ENCODE measurements at places on chromosomes 5 and 9.

DNA sequence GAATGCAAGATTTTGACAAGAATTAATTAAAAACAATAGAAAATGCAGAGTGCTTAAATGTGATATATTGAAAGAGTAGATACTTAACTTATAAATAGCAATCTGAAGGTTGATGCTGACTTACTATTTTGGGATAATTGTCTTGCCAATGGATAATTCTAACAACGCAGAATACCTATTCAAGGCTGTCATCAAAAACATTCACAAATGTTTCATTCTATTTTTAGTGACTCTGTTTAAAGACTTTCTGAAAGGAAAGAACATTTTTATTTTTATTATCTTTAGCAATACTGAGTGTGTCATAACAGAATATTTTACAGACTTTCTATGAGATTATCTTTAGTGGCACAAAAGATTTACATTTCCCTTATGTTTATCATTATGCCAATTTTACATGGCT lies 38.1 kb downstream of the ANKRD55 start:
- no peak for DNase-seq

- no peak for DNase-seq
Measured at GRCh38 chr9:69573651-69574050, 98.5 kb downstream of the APBA1 start.

- no peak for DNase-seq
Measured at GRCh38 chr9:112784020-112784785, 33.6 kb downstream of the SNX30 start.

DNA sequence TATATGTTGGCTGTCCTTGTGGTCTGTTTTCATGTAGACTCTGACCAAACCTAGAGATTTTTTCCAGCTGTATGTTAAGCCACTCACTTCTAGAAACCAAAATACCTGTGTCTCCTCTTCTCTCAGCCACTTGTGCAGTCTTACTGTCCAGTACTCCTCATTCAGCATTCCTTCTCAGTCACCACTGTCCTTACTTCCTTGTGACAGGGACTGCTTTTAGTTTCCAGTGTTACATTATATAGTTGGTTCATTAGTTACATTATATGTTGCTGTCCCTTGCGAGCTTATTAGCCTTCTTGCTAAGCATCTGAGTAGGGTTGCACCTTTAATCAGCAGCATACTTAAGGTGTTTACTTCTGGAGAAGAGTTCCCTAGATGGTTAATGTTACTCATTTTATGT lies 4.3 kb downstream of the ATP6V1G1 start:
- DNase-seq, result no peak

- DNase-seq, result no peak
Measured at GRCh38 chr5:73322437-73323076, 126.0 kb downstream of the FOXD1 start.

- DNase-seq, result no peak
Measured at GRCh38 chr5:54000011-54000410, 310.4 kb downstream of the ARL15 start.
